ENCODE measurements at places on chromosomes 5 and 9.

GRCh38 chr5:96930058-96930457 is 5.8 kb upstream of the LNPEP start:
- DNase-seq, result no peak

DNA sequence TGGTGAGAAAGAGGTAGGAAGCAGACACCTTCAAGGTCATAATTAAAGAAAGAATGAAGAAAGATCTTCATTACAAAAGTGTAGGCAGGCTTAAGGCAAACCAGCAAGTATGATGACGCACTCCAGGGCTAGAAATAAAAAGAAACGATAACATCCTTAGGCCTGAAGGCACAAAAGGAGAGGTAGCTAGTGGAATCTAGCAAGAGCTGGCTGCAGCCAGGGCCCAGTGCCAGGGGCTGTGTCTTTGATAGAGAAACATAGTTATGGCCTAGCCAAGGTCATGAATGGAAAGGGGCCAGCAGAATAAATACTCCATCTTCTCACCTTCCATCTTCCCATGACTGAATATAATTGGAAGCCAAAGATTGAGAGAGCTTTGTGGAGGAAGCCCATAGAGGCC is 6.8 kb upstream of the SH3TC2 start:
- DNase-seq, result no peak

DNA sequence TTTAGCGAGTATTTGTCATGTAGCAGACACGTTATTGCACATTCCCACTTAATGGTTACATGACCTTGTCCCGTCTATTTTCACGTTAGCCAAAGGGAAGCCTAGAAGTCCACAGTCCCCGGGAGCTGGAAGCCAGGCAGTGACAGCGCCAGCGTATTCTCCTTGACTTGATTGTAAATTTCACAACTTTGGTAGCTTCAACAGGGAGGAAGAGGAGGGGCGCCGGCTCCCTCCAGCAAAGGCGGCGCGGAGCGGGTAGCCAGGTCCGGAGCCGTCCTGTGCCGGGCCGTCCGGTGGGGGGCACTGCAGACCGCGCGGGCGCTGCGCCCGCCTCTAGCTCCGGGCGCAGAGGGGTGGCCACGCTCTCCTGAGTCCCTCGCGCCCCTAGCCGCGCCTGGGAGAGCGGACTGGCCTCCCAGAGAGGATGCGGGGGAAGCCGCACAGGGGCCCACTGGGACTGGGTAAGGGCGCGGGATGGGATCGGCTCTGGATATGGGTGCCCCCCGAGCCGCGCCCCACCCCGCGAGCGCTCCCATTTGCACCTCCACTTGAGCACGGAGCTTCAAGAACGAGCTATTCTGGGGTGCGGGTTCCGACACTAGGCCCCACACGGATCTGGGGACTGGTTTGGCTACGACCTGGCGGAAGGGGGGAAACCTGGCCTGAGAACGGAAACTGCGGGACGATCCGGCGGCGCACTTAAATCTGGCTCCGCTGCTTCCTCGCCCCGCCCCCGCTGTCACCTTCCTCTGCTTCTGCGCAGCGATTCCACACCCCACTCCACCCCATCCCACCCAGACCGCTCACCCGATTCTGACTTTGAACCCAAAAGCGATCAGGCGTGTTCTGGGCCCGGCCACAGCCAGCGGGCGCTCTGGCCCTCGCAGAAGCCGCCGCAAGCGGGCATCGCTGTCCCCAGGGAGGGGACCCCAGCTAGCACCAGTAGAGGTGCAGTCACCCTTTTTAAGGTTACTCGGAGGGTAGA is 23.8 kb downstream of the KLF4 start:
- peak; percentile 65 for DNase-seq

DNA sequence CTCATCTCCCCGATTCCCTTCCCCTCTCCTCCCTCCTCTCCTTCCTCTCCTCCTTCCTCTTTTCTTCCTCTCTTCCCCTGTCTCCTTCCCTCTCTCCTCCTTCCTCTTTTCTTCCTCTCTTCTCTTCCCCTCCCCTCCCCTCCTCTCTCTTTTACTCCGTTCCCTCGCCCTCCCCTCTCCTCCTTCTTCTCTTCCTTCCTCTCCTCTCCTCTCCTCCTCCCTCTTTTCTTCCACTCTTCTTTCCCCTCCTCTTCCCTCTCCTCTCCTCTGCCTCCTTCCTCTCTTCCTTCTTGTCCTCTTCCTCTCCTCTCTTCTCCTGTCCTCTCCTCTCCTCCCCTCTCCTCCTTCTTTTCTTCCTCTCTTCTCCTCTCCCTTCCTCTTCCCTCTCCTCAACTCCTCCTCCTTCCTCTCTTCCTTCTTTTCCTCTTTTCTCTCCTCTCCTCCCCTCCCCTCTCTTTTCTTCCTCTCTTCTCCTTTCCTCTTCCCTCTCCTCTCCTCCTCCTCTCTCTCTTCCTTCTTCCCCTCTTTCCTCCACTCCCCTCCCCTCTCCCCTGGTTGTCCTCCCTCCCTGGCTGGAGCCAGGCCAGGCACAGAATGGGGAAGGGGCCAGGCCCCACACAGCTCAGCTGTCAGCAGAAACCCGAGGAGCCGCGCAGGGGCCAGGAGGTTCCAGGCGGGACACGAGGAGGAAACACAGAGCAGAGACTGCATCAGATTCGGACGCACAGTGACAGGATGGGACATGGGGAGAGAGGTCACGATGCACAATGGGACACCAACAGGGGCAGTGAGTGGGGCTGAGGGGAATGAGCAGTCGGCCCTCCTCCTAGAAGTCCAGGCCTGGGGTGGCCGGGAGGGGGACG is 48.0 kb downstream of the CAMK2A start:
- no peak for DNase-seq

DNA sequence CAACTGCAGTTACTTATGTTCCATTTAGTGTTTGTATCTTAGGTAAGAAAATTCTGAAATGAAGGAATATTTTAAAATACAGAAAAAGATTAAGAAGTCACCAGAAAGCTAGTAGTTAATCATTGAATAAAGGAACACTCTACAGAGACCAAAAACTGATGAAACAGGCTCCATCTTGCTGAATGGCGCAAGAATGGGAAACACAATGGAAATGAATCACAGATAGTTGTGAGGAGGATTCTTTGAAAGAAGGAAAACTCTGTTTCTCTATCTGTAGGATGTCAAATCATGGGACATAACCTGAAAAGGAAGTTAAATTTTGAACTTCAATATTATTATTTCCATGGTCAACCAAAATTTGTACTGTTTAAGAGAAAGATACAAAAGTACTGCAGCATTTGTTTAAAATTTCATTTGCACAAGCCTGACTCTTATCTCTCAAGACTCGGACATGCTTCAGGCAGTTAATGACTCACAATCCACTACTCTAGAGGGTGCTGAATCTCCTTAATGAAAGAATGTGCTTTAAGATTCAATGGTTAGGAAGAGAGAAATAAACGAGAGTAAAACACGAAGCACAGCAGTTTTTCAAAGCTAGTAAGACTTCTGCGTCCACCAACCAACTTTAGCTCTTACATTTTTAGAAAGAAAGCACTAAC is 1064.4 kb upstream of the DMAC1 start:
- DNase-seq, result no peak

- peak; percentile 53 for DNase-seq
Measured at GRCh38 chr9:21579247-21579671, 97.1 kb upstream of the IFNE start.

- DNase-seq, result peak; percentile 94
Measured at GRCh38 chr9:91433180-91433579, 9.5 kb upstream of the NFIL3 start.

DNA sequence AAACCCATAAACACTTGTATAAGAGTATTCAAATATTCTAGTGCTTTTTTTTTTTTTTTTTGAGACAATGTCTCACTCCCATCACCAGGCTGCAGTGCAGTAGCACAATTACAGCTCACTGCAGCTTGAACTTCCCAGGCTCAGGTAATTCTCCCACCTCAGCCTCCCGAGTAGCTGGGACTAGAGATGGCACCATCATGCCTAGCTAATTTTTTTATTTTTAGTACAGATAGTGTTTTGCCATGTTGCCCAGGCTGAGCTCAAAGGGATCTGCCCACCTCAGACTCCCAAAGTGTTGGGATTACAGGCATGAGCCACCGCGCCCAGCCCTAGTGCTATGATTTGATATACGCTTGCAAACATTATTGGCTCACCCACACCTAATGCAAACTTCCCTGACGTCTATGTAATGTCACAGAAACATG is 11.8 kb downstream of the IL6ST start:
- peak; percentile 20 for DNase-seq

- no peak for DNase-seq
Measured at GRCh38 chr5:64458948-64459347, 46.9 kb upstream of the RGS7BP start.

DNA sequence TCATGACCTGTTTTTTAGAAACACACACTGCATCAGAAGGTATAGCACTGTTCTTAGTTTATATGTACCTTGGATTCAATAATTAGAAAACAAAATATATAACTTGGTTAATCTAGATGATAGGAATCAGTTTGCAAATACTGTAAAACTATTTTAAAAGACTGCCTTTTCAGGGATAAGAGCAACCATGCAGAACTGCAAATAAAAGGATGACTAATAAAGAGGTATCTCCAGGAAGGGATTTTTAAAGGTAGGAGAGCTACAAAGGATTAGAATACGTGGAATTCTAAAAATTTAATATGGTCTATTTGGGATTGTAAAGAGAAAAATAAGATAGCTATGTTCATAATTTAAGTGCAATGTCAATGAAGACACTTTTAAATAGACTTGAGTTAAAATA is 9.4 kb downstream of the GABRA1 start:
- DNase-seq, result no peak

GRCh38 chr9:111502506-111502905 is 18.3 kb upstream of the ECPAS start:
- no peak for DNase-seq

- no peak for DNase-seq
Measured at GRCh38 chr9:128141604-128142003, 7.6 kb upstream of the LCN2 start.

GRCh38 chr9:130535818-130536521 is 43.4 kb upstream of the FUBP3 start:
- peak; percentile 20 for DNase-seq

DNA sequence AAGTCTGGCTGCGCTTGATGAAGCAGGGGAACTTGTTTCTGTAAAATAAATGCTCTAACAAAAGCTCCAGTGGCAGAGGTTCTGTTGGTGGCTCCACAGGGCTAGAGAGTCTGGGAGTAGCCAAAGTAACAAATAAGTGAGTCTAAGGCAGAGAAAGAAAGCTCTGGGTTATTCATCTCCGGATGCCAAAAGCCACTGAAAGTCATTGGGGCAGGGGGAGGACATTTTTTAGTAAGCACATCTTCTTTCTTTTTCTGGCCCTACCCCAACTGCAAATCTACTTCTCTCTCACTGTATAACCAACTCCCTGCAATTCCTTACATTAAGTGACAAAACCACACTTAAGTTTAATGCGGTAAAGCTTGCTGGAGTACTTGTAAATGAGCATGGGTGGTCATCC is 141.6 kb downstream of the INSYN2B start:
- no peak for DNase-seq

DNA sequence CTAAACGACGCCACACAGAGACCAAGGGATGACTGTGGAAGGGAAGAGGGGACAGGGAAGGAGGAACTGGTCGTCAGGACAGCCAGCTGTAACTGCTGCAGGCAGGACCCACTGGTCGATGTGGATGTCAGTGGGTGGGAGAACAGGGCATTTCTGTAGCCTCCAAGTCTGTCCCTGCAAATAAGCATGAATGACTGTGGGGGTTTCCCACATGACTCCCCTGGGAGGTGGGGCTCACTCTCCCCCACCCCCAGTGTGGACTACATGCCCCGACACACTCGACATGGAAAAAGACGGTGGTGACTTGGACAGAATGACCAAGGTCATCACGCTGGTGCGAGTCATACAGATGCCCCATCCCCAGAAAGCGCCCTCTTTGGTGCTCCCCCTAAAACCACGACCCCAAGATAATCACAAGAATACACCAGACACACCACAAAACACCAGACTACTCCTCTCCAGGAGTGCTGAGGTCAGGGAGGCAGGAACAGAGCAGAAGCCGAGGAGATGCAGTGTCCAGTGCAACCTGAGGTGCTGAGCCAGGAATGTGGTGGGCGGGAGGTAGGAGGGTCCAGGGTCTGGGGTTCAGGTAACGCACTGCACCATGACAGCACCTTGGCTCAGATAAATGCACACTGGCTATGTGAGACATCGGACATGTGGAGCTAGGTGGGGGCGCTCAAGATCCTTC is 64.9 kb downstream of the SECISBP2 start:
- DNase-seq, result no peak

DNA sequence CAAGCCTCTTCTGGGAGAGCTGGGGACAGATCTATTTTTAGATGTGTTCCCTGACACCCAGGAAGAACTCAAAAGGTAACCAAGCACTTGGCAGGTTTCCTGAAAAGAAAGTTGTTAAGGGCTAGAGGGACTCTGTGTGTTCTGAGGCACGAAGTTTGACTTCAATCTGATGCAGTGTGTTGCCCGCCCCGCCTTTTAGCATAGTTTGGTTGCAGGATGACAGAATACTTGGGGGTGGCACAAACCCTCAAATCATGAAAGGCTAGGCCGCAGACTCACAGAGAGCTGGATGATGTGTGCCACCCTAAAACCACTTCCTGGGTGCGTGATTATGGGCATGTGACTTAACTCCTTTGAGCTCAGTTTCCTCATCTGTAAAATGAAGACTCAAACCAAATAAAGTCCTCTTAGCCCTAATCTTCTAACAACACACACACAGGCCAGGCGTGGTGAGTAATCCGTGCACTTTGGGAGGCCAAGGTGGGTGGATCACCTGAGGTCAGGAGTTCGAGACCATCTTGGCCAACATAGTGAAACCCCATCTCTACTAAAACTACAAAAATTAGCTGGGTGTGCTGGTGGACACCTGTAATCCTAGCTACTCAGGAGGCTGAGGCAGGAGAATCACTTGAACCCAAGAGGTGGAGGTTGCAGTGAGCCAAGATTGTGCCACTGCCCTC is 12.8 kb upstream of the NDFIP1 start:
- no peak for DNase-seq

GRCh38 chr9:134007150-134007549 is 15.0 kb upstream of the VAV2 start:
- DNase-seq, result no peak

DNA sequence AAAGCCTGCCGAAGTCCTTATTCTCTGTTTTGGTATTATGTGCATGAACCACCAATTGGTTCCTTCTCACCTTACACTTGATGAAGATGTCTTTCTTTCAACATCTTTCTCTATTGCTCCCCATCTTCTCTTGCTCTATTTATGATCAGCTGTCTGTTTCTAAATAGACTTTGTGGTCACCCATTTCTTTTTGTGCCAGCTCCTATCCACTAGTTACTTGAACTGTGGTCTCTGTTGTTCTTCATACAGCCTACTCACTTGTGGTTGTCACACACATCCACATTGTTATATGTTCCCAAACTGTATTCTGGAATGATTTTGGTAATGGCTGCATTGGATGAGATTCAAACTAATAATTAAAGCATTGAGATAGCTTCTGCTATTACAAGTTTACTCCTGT is 11.4 kb downstream of the VCAN start:
- DNase-seq, result no peak

GRCh38 chr9:125561509-125562148 is 145.4 kb downstream of the MAPKAP1 start:
- DNase-seq, result no peak
